Stimulated activated CD4-positive, alpha-beta T cell treated with anti-CD3 and anti-CD28 coated beads, Interleukin-1b, Interleukin-23, amount 100 ng/mL, for 48 hours (primary cell): ENCODE measurements at places on chromosomes 12 and 14.

- no peak for DNase-seq
These were observed 435.2 kb downstream of the ETNK1 start for GRCh38 chr12:23060161-23060560.

GRCh38 chr14:23358553-23359166 lies 6.0 kb upstream of the SLC22A17 start:
- no peak for DNase-seq

GRCh38 chr12:20463913-20464524 lies 95.7 kb downstream of the PDE3A start:
- no peak for DNase-seq

DNA sequence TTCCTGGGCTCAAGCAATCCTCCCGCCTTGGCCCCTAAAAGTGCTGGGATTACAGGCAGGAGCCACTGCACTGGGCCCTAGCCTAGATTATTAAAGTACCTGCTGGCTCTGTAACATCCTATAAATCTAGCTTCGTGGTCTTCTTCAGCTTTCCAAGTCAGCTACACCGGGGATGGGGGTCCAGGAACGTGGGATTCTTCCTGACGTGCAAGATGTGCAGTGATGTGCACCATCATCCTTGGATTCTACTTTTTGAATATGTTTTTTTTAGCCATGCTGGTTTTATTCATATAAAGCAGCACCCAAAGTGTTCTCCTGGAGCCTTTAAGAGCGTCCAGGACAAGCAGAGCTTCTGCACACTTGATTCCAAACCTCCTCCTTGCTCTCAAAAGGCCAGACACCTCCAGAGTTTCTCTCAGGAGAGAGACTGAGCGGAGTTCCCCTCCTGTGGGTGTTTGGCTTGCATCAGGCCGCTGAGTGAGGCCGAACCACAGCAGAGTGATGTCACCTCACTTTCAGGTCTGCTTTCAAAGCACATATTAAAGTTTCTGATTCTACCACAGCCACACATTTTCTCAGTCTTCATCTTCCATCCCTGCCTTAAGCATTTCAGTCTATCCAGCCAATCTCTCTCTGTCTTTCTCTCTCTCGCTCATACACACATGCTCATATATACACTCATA lies 33.4 kb downstream of the VCPKMT start:
- DNase-seq = peak; percentile 92

DNA sequence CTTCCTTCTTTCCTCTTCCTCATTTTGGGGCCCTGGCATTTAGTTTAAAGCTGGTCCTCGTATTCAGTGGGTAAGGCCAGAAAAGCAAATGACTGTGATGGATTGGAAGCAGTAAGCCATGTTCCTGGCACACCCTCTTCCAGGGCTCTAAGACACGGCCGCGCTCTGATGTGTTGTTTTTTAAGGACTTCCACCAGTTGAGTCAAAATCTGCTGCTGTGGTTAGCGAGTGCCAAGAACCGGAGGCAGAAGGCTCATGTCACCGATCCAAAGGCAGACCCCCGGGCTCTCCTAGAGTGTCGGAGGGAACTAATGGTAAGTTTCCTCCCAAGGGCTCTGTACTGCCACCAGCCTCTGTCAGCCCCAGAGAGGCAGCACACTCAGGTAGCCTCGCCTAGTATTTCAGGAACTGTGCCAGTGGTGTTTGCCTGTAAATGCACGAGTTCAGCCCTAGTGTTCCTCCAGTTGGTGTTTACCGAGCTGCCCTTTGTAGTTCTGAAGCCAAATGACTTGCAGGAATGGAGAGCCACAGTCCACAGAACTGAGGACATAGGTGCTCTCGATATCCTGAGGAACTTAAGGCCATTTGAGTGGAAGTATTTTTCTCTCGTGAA lies 72.7 kb downstream of the ESR2 start:
- no peak for DNase-seq

DNA sequence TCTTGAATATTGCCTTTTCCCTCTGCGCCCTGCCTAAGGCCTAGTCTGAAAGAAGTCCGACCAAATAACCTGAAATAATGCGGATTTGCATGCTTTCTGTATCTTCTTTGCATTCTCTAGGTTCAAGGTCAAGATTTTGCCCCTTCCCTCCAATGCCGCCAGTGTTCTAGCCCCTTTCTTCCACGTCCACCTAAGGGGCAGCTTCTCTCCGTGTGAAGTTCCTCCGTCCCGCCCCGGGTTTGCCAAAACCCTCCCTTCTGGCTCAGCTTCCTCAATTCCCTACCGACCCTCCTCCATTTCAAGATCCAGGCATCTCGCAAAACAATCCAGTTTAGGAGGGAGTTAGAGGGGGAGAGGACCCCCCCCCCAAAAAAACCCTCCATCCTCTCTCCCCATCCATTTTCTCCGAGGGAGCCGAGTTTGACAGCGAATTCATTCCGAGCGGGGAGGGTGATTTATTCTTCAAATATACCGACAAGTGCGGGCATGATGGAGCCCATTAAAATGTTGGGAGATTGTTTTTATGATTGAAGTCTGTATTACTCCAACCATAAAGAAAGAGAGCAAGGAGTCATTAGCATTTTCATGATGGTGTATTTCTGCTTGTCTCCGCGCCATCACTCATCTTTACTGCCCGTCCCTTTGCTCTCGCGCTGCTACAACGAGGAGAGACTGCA lies 20.9 kb upstream of the ATP5MC2 start:
- DNase-seq = no peak

DNA sequence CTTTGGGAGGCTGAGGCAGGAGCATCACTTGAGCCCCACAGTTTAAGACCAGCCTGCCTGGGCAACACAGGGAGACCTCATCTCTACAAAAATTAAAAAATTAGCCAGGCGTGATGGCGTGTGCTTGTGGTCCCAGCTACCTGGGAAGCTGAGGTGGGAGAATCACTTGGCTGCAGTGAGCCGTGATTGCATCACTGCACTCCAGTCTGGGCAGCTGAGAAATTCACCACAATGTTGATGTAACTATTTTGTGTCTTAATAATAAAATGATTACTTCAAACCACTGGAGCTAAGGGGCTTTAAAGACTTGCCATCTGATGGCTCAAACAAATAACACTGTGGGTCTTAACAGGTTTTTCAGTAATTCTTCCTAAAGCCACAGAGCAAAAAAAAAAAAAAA lies 10.8 kb downstream of the ERH start:
- DNase-seq = no peak

GRCh38 chr14:97762386-97762785 lies 965.2 kb downstream of the VRK1 start:
- DNase-seq = no peak

DNA sequence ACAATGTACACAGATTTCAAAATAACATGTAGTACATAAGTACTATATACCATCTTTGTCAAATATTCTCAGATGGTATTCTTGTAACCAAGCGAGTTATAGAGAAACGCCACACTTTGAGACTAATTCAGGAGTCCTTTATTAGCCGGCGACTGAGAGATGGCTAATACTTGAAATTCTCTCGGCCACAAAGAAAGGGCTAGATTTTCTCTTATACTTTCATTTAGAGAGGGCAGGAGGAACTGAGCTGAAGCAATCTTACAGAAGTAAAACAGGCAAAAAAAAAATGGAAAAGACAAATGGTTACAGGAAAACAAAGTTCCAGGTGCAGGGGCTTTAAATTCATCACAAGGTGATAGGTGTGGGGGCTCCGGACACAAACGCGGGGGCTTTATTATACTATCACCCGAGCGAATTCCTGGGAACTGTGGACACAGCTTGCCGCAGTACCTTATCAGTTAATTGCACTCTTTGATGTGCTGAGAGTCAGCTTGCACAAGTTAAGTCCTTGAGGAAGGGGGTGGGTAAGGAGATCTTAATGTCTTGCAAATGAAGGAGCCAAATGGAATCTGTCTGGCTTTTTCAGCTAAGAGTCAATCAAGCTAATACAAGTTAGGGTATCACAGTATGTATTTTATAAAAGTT lies 382.3 kb downstream of the KCNH5 start:
- no peak for DNase-seq

DNA sequence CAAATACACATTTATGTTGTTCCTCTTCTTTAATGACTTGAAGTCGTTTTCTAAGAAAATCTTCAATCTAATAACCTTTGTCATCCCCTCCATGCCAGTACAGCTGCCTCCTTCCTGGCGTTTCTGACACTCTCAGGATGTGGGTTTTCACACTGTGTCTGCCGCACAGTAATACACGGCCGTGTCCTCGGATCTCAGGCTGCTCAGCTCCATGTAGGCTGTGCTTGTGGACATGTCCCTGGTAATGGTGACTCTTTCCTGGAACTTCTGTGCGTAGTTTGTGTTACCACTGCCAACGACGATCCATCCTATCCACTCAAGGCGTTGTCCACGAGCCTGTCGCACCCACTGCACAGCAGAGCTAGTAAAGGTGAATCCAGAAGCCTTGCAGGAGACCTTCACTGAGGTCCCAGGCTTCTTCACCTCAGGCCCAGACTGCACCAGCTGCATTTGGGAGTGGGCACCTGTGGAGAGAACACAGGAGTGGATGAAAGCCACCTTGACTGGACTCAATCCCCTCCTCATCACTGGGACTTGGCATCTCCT lies 1095.9 kb downstream of the TMEM121 start:
- peak; percentile 11 for DNase-seq

DNA sequence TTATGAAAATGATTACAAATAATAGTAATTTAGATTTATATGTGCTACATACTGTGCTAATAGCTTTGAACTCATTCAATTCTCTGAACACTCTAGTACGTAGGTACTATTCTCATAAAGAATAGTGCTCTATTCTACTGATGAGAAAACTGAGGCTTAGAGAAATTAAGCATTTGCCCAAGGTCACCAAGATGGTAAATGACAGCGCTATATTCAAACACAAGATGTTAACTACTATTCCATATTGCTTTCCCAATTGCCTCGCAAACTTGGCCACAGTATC lies 182.9 kb upstream of the GZMB start:
- DNase-seq = no peak

GRCh38 chr14:51811706-51812105 lies 48.7 kb upstream of the GNG2 start:
- DNase-seq = no peak

DNA sequence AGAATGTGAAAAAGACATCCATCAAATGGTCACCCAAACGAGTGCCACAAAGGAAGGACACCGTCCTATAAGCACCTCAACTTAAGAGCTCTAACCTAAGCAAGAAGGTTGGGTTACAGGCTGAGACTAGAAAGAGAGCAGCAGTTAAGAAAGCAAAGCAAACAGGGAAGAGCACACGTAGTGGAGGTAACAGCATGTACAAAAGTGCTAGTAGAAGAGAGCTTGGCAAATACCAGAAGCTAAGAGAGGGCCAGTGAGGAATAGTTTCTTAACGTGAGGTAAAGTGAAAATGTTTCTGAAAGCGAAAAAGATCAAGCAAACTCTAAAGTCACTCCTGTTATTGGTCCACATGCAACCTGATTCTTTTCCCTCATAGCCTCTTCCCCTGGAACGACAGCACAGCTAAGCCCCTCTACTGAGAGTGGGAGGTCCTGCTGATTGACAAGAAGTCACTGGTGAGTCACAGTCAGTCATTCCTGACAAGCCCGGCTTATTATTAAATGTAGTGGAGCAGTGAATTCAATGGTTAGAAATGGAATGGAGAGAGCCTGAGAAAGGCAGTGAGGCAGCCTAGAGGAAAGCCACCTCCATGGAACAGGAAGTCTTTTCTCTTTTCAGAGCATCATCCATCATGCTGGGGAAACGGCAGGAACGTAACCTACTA lies 204.4 kb downstream of the SLC25A21 start:
- no peak for DNase-seq

DNA sequence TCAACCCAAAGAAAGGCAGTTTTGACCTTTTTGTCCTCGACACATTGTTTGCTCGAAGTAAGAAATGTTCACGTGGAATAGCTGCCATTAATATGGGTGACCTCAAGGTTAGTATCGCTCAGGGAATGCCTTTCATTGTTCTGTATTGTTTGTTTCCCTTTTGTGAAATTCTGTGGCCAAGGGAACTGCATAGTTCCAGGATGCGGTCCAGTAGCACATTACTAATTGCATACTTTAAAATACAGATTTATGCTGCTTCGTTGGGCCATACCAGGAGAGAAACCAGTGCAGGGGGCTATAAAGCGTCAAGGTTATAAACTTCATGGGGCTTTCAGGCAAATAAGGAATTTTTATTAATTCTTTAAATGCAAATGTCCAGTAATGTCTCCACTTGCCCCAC lies 73.3 kb upstream of the USP44 start:
- DNase-seq = no peak

DNA sequence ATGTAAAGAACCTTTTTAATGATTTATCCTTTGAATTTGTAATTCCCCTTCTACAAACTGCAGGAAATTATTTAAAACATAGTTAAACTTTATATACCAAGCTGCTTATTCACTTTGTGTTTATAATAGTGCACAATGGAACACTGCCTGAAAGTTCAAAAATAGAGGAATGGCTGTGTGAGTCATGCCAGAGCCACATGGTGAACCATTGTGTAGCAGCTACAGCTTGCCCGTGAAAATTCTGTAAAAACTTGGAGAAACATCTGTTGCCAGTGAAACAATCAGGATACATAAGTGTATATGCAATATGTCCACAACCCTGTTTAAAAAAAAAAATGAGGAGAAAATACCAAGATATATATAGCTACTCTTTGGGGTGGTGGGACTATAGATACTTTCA lies 59.5 kb downstream of the VEZT start:
- DNase-seq = no peak

DNA sequence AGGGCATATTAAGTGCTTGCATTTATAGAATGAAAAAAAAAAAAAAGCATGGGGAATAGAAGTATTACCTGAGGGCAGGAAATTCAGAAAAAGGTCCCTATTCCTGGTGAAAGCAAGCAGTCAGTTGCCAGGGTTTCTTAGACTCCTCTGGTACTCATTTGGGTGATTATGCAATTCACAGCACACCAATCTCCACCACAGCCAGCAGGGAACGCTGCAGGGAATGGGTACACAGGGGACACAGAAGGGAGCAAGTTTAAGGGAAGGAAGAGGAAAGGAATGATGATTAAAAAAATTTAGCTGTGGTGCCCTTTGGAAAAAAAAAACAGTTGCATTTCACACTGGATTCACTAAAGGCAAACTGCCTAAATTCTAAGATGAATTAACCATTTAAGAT lies 14.2 kb downstream of the BLTP3B start:
- DNase-seq = no peak

DNA sequence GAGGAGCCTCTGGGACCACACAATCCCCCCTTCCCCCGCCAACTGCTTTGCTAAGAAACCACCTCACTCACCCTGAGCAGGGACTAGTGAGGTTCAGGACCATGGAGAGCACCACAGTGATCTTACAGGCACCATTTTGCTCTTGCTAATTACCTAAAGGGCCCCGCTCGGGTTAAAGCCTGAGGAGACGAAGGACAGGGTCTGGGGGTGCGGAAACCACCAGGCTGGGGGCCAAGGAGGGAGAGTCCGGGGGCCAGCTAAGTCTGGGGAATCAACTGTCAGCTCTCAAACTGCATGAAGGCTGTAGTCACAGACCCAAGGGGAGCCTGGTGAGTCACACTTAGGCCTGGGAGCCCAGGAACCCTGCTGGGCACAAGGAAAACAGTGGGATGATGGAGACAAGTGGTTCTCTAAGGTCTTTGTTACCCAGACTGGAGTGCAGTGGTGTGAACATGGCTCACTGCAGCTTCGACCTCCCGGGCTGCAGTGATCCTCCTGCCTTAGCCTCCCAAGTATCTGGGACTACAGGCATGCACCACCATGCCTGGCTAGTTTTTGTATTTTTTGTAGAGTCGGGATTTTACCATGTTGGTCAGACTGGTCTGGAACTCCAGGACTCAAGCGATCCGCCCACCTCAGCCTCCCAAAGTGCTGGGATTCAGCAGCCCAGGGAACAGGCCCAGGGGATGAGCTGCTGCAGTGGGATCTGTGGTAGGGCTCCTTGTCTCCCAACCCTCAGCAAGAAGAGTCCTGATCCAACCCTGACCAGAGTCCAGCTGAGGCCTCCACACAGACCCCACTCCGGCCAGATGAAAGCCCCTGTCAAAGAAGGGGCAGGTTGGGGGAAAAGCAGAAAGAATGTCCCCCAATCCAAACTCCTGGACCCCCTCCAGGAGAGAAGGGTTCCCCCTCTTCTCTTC lies 98.8 kb downstream of the CALM1 start:
- DNase-seq = peak; percentile 27
